ENCODE measurements at places on chromosomes 4 and X.
A peak's percentile ranks its signal among the peaks of the same experiment; 100 is the strongest.

DNA sequence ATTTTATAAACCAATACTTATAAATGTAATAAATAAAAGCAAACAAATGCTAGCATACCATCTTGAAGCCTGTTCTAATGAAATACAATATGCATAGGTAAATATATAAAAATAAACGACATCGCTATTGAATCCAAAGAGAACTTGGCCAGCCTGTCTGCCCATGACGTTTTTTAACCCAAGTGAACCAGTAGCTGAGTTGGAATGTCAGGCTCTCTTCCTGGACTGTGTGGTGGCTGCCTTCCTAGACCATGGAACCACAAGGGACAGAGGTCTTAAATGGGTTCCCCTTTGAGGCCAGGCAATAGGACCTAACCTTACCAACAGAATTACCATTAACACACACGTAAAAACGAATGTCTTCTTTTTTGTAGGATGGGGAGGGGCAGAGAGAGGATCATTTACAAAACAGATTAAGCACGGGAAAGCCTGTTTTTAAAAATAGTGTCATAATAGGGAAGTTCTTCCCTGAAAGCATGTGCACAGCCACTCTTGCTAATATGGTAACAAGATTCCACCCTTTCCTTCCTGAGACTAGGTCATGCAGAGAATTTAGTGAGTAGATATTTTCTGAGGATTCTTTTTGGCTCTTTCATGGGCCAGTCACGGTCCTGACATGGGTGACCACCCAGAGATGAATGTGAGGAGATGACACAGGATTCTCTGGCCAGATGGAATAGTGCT, 69.4 kb upstream of the ACSL1 start:
- no peak for DNase-seq

DNA sequence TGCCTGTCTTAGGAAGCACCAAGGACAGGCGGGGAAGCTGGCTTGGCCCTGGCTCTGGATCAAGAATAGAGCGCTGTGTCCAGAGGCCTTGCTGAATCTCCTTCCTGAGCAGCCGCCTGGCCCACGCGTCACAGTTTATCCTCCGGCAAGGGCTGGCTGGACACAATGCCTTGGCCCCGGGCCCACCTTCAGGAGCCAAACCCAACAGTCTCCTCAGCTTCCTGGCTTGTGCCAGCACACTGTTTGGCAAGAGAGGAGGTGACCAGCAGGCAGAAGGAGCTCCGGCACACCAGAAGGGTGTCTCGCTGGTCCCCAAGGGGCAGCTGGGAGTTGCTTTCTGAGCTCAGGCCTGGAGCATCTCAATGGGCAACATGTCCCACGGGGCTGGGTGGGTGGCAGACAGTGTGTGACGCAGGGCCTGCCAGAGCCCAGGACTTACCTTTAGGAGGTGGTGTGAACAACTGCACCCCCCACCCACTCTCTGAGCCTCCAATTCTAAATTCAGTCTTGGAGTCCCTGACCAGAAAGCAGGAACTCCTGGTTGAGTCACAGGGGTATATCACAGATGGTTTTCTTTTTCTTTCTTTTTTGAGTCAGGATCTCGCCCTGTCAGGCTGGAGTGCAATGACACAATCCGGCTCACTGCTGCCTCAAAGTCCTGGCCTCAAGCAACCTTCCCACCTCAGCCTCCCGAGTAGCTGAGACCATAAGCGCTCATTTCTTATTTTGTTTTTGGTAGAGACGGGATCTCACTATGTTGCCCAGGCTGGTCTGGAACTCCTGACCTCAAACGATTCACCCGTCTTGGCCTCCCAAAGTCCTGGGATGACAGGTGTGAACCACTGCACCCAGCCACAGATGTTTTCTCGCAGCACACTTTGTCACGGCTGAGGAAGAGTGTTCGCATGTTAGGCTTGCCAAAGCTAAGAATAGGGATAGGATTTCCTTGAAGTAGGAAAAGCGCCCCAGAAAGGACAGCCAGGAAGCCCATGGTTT, 361.2 kb downstream of the BCOR start:
- DNase-seq = peak; percentile 61

DNA sequence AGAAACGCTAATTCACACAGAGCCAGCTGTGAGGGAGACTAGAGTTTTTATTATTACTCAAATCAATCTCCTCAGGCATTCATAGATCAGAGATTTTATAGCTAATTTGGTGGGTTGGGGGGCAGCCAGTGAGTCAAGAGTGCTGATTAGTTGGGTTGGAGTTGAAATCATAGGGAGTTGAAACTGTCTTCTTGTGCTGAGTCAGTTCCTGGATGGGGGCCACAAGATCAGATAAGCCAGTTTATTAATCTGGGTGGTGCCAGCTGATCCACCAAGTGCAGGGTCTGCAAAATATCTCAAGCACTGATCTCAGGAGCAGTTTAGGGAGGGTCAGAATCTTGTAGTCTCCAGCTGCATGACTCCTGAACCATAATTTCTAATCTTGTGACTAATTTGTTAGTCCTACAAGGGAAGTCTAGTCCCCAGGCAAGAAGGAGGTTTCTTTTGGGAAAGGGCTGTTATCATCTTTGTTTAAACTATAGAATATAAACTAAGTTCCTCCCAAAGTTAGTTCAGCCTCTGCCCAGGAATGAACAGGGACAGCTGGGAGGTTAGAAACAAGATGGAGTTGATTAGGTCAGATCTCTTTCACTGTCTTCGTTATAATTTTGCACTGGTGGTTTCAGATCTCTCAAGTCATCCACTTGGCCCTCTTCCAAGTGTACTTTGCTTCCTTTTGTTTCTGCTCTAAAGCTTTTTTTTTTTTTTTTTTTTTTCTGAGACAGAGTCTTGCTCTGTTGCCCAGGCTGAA, 5.4 kb upstream of the NAA11 start:
- DNase-seq = peak; percentile 16

DNA sequence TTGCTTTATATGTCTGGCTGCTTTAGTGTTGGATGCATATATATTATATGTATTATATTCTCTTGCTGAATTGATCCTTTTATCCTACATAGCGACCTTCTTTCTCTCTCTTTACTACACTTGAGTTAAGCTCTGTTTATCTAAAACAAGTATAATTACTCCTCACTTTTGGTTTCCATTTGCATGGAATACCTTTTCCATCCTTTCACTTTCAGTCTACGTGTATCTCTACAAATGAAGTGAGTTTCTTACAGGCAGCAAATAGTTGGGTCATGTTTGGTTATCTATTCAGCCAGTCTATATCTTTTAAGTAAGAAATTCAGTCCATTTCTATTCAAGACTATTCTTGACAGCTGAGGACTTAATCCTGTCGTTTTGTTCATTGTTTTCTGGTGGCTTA, 167.5 kb upstream of the USP38 start:
- no peak for DNase-seq

- peak; percentile 54 for DNase-seq
These were observed 24.3 kb downstream of the LINC00632 start for GRCh38 chrX:140733766-140734342.

DNA sequence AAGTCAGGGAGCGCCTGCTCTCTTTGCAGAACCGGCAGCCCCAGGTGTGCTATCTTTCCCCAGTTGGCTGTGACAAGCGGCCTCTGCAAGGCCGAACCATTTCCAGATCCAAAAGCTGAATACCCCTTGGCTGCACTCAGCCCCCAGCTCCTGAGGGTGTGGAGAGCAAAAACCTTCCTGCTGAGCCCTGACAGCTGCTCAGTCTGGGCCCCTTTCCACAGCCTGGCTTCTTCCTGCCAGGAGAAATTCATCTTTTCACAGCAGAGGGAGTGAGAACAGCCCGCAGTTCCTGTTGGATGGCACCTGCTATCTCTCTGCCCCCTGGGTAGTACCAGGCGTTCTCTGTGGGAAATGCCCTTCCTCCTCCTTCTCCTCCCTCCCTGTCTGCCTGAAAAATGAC, 78.4 kb downstream of the DRD5 start:
- no peak for DNase-seq

DNA sequence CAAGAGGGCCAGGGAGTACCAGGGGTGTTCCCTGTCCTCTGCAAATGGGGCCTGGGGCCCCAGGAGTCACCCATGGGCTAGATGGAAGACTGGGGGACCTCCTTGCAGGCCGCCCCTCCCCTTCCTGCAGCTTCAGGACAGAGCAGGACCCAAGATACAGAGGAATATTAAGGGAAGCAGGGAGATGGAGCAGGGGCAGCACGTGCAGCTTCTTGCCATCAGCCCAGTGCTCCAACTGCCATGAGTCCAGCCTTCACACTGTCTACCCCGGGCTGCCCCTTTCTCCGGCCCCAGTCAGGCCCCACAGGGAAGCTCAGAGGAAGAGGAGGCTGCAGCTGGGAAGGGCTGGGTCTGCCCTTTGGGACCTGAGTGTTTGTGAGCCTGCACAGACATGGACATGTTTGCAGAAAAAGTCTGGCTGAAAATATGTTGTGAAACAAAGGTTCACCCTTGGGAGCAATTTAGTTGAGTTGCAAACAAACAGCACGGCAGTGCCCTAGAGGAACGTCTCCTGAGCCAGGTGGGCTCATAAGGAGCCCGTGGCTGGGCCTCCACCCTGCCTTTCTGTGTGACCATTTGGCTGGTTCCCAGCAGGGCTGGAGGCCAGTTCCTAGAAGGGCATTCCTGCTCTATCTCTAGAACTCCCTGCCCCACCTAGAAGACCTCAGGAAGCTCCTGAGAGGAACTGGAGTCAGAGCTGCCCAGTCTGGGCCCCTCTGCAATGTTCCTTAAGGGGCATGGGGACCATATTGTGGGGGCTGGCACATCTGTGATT, 8.9 kb downstream of the FATE1 start:
- DNase-seq = no peak

GRCh38 chr4:73743281-73743680, 2.9 kb downstream of the CXCL8 start:
- DNase-seq = no peak

- DNase-seq = no peak
These were observed 262.9 kb upstream of the IL1RAPL1 start for GRCh38 chrX:28324321-28324721.

- DNase-seq = peak; percentile 1
These were observed 465.6 kb upstream of the AGA start for GRCh38 chr4:177907736-177908424.

DNA sequence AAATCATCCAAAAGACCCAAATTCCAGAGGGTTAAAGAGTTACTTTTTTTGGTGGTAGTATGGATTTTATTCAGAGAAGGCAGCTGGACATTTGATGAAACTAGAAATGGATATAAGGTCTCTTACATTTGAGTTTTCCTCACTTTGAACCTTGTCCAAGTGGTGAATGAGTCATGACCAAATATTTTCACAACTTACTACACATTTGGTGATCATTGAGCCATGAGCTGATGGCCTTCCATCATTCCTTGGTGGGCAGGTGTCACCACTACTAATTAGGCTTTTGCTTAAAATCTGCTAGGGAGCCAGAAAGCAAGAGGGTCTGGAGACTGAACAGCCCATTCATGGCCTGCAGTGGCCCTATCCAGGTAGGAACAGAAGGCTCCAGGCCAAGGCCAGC, 620.2 kb upstream of the INTU start:
- DNase-seq = no peak

GRCh38 chrX:49001521-49002090, 458 bp downstream of the GRIPAP1 start:
- peak; percentile 17 for DNase-seq

- DNase-seq = peak; percentile 12
These were observed 975.4 kb upstream of the NDST4 start for GRCh38 chr4:116088771-116089170.

- no peak for DNase-seq
These were observed 41.1 kb downstream of the NELFA start for GRCh38 chr4:1967512-1968149.

DNA sequence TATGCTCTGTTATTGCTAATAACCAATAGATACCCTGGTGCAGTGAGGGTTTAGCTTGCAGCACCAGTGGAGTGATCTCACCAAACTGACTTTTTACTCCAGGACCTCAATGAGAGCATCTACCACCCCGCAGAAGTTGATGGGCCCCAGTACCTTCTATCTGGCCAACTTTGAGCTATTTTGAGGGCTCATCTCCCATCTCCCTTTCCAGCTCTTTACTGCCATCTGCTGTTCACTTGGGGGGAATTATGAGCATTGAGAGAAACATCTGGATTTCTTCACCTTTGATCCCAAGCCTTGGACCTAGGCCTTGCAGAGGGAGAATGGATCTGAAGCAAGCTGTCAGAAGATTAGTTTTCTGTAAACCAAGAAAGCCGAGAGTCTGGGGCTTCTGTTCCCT, 143.6 kb downstream of the TMEM164 start:
- peak; percentile 74 for DNase-seq

- DNase-seq = no peak
These were observed 54.4 kb downstream of the NBDY start for GRCh38 chrX:56783450-56783831.

DNA sequence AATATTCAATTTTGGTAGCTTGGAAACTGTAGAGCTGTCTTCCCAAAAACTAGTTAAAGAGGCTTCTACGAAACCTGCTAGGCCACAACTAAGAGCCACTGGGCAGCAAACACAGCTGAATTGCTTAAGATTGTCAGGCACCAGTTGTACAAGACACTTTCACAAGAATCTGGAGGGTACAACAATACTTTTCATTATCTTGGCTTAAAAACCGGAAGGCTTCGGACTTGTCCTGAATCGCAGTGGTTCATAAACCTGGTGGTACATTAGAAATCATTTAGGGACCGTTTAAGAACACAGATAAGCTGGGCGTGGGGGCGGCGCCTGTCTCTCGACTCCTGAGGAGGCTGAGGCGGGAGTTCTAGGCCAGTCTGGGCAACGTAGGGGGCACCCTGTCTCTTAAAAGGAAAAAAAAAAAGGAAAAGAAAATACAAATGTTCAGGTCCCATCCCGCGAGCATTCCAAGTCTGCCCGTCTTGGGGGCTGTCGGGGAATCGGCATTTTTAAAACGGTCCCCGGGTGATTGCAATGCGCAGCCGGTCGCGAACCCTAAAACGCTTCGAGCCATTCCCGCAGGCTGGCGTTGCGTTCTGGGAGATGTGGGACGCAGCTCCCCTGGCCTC, 763 bp downstream of the PYURF start:
- DNase-seq = peak; percentile 55

DNA sequence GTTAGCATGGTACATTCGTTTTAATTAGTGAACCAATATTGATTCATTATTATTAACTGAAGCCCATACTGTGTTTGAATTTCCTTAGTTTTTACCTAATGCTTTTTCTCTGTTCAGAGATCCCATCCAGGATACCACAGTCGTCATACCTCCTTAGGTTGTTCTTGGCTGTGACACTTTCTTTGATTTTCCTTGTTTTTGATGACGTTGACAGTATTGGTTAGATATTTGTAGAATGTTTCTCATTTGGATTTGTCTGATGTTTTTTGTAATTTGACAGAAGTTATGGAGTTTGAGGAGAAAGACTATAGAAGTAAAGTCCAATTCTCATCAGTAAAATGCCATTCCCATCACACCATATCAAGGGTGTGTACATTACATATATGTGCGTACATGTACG, 16.2 kb upstream of the RAP2C start:
- no peak for DNase-seq

Data from tongue (tissue), 3 donors.